Smooth muscle cell of the brain vasculature (primary cell): ENCODE measurements at places on chromosomes 3 and 15.

- no peak for DNase-seq
Measured at GRCh38 chr3:133769536-133769935, 23.3 kb downstream of the TF start.

GRCh38 chr3:139607257-139608107 is 67.9 kb upstream of the RBP1 start:
- DNase-seq: no peak

- no peak for DNase-seq
Measured at GRCh38 chr15:27268923-27269322, 297.9 kb downstream of the GABRG3 start.

DNA sequence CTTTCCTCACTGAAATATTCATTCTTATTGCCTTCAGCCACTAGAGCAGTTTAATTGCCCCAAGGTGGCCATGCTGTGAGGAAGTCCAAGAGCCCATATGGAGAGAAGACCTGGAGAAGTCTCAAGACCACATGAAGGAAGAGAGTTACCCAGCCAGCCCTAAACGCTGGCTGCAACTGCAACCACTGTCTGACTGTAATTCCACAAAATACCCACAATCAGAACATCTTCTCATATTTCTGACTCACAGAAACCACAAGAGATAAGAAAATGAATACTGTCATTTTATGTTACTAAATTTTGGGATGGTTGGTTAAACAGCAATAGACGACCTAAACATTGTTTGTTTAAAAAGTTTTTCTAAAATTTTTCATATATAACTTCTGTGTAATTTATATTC is 14.7 kb upstream of the SST start:
- DNase-seq: no peak

DNA sequence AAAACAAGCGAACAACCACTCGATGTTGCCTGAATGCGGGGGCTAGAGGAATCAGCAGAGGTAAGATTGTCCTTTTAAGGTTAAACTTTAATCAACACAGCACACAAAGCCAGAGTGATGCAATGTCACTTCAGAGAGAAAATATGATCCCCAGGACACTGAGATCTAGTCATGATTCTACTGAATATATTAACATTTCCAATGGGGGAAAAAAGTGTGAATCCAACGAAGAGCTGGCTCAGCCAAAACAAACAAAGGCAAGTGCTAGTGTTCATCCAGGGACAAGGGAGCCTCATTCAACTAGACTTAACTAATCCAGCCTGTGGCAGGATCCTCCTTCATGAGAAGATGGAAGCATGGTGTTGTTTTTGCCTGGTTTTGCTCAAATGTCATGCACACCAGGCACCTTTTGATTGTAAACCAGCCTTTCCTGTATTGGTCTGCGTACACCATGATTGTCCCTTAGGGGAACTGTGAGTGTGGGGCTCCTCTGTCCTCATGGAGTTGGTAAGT is 35.8 kb downstream of the SCG5 start:
- no peak for DNase-seq

DNA sequence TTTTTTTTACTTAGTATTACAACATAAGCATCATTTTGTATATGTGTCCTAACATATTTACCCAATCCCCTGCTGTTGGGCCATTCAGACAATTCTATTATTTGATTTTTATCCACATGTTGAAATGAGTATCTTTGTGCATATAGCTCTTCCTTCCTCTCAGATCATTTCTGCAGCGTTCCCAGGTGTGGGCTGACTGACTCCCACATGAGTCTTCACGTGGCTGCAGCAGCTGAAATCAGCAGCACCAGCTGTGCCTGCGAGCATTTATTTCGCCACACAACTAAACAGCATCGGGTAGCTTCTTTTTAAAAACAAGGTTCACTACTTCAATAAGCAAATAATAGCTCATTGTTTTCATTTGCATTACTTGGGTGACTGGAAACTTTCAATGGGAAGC is 44.5 kb upstream of the PDE8A start:
- DNase-seq: no peak

DNA sequence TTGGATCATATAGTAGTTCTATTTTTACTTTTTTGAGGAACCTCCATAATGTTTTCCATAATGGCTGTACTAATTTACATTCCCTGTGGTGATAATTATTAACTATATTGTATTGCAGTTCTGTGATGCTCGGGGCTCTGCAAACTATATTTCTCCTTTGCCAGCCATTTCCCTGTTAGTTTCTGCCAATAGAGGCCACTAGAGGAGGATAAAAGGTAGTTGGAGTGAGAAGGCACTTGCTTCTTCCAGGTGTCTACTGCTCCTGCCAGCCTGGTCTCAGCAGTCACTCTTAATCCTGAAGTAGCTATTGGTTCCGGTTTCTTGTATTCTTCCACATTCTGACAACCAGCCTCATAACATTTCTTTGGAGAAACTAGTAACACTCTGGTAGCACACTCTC is 233.9 kb upstream of the GBE1 start:
- DNase-seq: no peak

- DNase-seq: no peak
Measured at GRCh38 chr3:106380232-106380631, 511.4 kb upstream of the CBLB start.

- no peak for DNase-seq
Measured at GRCh38 chr3:190366133-190366532, 21.8 kb upstream of the CLDN16 start.
